Osteoblast (primary cell): ENCODE measurements at places on chromosomes 12 and 14. TPM values are rescaled to one million over a fixed set of nuclear protein-coding genes. Genes with fewer than 3 reads are reported as not detected.
A peak's percentile ranks its signal among the peaks of the same experiment; 100 is the strongest.

LIN52 gene
- total RNA-seq: 6.9 and 7.4 TPM in 2 replicates

TTLL5 gene
- 28.3 and 30.4 TPM in 2 replicates for total RNA-seq

SLCO1B1 gene
- not detected in 2 replicates for total RNA-seq

PLEKHG7 gene
- total RNA-seq: not detected in 2 replicates

OAS3 gene
- 1.8 and 6.9 TPM in 2 replicates for total RNA-seq

VRTN gene
- total RNA-seq: not detected in 2 replicates

SIX6 gene
- under 0.01 TPM in 1 of 2 replicates, not detected in the other for total RNA-seq

FZD10 gene
- not detected in 2 replicates for total RNA-seq

GRCh38 chr14:93040982-93041381, 74.7 kb downstream of the ITPK1 start:
- peak; percentile 26 for DNase-seq
- H3K27me3 ChIP-seq: no peaks in the 10 kb centered on the region
- no peak overlapping the region for H3K27ac ChIP-seq
- H3K36me3 ChIP-seq: no peaks in the 10 kb centered on the region

GRCh38 chr14:23578560-23579310, at the start of gene JPH4:
TSS of gene JPH4 (minus strand) at chr14:23578790. CDS start at chr14:23577453, 1,337 bp downstream.
- no peak within 1 kb of the TSS for H3K4me3 ChIP-seq
- no peaks in the 10 kb centered on the region for H3K36me3 ChIP-seq
- no peaks in the 10 kb centered on the region for H3K4me1 ChIP-seq
- no peak within 1 kb of the TSS for H3K27ac ChIP-seq

DNA sequence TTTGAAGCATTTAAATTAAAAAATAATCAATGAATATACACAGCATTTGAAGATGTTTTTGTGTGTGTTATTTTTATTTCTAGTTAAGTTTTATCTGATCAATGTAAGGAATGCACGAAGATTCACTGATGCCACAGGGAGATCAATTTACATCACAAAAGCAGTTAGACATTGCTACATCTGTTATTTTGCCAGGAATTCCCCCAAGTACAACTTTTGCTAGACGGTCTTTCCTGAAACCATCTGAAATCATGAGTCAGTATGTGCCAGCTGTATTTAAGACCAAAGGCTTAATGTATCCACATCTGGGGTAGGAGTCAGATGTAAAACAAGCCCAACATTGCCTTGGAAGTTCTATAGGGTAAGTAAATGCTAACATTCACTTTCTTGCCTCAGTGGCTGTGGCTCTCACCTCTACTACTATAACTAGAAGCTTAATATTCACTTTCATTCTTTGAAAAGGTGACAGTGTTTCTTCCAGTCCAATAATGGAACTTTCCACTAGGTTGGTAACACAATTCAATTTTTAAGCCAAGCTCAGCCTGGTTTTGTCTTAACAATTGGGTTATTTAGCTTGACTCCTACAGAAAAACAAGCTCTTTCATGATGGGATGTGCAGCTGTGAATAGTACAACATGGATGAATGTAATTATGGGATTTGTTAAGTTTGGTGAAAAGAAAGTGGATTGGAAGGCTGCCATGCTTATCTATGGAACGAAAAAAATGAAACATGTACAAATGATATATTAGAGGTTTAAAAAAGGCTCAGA, 385.4 kb upstream of the TMEM132C start:
- no peaks in the 10 kb centered on the region for H3K36me3 ChIP-seq
- no peak overlapping the region for H3K27ac ChIP-seq
- no peak overlapping the region for H3K4me3 ChIP-seq
- no peak for DNase-seq
- H3K4me1 ChIP-seq: no peaks in the 10 kb centered on the region

DNA sequence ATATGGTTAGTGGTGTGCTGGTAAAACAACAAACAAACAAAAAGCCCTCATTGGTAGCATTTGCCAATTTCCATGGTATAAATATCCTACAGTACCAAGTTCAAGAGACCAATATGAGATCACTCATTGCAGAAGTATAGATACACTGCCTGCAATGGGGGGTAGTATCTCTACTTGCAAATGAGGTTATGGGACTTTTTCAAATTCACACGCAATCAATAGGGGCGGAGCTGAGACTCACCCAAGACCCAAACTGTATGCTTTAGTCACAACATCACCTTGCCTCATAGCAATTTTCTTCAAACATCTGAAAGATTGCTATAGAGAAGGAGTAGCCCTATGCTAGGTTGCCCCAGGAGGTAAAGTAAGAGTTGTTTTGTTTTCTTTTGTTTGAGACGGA, 93.7 kb downstream of the VCPKMT start:
- H3K36me3 ChIP-seq: no peaks in the 10 kb centered on the region
- peaks cover 30% of the 10 kb centered on the region for H3K4me1 ChIP-seq
- H3K27me3 ChIP-seq: no peaks in the 10 kb centered on the region
- no peak overlapping the region for H3K4me3 ChIP-seq
- no peak overlapping the region for H3K27ac ChIP-seq

DNA sequence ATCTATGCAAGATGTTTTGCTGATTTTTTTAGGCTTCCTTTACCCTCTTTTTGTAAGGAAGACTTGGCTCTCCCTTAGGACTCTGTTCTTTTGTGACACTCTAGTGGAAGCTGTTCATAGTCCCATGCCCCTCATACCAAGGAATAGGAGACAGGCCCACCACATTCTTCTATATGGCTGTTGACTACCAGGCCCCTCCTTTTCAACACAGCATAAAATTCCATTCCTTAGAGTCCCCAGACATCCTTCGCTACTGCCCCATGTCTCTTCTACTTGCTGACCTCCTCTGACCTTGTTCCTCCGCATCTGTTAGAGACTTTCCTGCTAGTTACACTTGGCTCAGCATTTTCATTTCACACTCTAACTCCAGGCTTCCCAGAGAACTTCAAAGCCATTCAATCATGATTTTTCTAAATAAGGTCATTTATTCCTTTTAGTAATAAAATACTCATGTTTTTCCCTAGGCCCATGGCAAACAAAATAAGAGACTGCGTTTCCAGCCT, 9.7 kb downstream of the PIK3C2G start:
- no peak overlapping the region for H3K27ac ChIP-seq
- no peaks in the 10 kb centered on the region for H3K4me1 ChIP-seq
- no peak overlapping the region for H3K4me3 ChIP-seq
- H3K36me3 ChIP-seq: no peaks in the 10 kb centered on the region

DNA sequence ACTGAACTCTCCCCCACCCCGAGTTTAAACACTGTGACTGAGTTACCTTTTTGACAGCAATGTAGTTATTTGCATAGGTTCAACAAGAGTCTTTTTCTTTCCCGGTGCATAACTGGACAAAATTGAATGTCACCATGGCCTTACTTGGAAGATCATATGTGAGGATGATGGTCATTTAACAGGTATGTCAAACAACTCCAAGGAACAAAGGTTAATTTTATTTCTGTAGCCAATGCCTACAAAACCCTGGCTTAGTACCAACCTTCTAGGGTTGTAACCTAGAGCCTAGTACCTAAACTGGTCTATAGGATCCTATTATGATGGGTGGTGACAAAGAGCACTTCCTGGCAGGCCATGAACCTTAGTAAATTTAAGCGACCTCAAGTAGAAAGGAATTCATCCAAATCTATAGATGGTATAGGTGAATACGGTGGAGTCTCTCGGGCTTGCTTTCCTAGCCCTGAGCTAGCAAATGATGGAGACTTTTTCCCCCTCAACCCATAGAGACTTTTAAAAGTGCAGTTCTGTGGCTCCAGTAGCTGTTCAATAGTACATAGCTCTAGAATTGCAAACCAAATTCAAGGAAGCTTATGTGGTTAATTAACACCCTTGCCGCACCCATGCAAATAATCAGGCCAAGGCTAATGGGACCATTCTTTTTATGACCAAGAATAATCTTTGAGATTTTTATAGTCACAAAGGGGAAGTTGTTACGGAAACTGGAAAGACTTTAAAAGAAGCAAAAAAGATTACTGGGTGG, 89.0 kb downstream of the SLC38A1 start:
- H3K27me3 ChIP-seq: peaks cover 12% of the 10 kb centered on the region
- no peaks in the 10 kb centered on the region for H3K36me3 ChIP-seq
- H3K4me1 ChIP-seq: no peaks in the 10 kb centered on the region
- H3K27ac ChIP-seq: no peak overlapping the region
- DNase-seq: no peak
- H3K4me3 ChIP-seq: no peak overlapping the region

- no peaks in the 10 kb centered on the region for H3K27me3 ChIP-seq
- no peak overlapping the region for H3K27ac ChIP-seq
- peaks cover 44% of the 10 kb centered on the region for H3K4me1 ChIP-seq
- DNase-seq: no peak
These were observed 26.2 kb upstream of the PLEKHG6 start for GRCh38 chr12:6284273-6284672.

GRCh38 chr12:97995559-97995958, 519.8 kb upstream of the TMPO start:
- no peaks in the 10 kb centered on the region for H3K36me3 ChIP-seq
- H3K4me3 ChIP-seq: no peak overlapping the region
- H3K4me1 ChIP-seq: no peaks in the 10 kb centered on the region
- no peak for DNase-seq
- no peaks in the 10 kb centered on the region for H3K27me3 ChIP-seq

GRCh38 chr12:31729705-31730104, 884 bp upstream of the AMN1 start:
- peaks cover 41% of the 10 kb centered on the region for H3K4me1 ChIP-seq
- DNase-seq: no peak
- H3K4me3 ChIP-seq: peak overlapping the region; percentile 85
- H3K27me3 ChIP-seq: no peaks in the 10 kb centered on the region
- H3K36me3 ChIP-seq: no peaks in the 10 kb centered on the region

- H3K4me1 ChIP-seq: no peaks in the 10 kb centered on the region
- H3K4me3 ChIP-seq: no peak overlapping the region
- H3K27me3 ChIP-seq: no peaks in the 10 kb centered on the region
- no peaks in the 10 kb centered on the region for H3K36me3 ChIP-seq
These were observed 322.4 kb downstream of the PDZRN4 start for GRCh38 chr12:41510470-41510869.

GRCh38 chr14:104039214-104039613, 46.3 kb upstream of the ASPG start:
- no peaks in the 10 kb centered on the region for H3K4me1 ChIP-seq
- H3K36me3 ChIP-seq: no peaks in the 10 kb centered on the region
- H3K27me3 ChIP-seq: no peaks in the 10 kb centered on the region
- no peak overlapping the region for H3K27ac ChIP-seq
- H3K4me3 ChIP-seq: no peak overlapping the region

GRCh38 chr14:32019276-32019675, 57.8 kb upstream of the ARHGAP5 start:
- H3K36me3 ChIP-seq: no peaks in the 10 kb centered on the region
- peaks cover 6% of the 10 kb centered on the region for H3K27me3 ChIP-seq
- H3K4me1 ChIP-seq: no peaks in the 10 kb centered on the region
- H3K4me3 ChIP-seq: no peak overlapping the region
- no peak for DNase-seq

DNA sequence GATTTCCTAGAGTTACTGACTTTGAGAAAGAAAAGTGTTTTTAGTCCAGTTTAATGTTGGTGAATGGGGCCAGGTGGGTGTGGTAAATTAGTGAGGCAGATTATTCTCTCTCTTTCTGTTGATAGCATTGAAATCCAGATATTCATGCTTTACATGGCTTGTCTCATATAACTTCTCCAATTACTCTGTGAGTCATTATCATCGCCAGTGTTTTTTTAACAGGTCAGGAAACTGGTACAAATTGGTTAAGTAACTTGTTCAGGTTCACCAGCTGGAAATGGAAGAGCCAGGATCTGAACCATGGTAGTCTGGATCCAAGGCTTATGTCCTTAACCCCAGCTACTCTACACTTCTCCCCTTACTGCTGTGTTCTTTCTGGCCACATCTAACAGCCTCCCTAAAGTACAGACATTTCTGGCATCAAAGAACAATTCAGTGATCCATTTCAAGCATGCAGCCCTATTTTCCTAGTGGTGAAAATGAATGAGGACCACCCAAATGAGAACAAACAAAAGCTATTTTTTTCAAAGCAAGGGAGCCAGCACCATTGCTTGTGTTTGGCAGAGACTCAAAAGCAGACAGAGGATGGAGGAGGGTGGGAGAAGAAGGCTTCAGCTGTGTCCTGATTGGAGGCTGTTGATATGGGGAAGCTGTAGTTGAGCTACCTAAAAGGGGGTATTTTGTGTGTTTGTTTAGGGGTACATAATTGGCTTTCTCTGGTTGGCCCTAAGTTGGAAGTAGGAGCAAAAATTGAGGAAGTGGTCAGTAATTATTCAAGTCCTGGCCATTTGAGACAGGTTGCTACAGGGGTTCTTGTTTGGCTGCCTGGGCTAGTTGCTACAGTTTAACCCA, 1.7 kb downstream of the IRAK3 start:
- H3K27me3 ChIP-seq: no peaks in the 10 kb centered on the region
- H3K4me1 ChIP-seq: no peaks in the 10 kb centered on the region
- no peaks in the 10 kb centered on the region for H3K36me3 ChIP-seq
- no peak overlapping the region for H3K4me3 ChIP-seq

- no peaks in the 10 kb centered on the region for H3K4me1 ChIP-seq
- no peak for DNase-seq
- H3K36me3 ChIP-seq: no peaks in the 10 kb centered on the region
- H3K27ac ChIP-seq: no peak overlapping the region
- H3K4me3 ChIP-seq: no peak overlapping the region
- H3K27me3 ChIP-seq: no peaks in the 10 kb centered on the region
These were observed 477.0 kb downstream of the SOX5 start for GRCh38 chr12:23472329-23472971.

DNA sequence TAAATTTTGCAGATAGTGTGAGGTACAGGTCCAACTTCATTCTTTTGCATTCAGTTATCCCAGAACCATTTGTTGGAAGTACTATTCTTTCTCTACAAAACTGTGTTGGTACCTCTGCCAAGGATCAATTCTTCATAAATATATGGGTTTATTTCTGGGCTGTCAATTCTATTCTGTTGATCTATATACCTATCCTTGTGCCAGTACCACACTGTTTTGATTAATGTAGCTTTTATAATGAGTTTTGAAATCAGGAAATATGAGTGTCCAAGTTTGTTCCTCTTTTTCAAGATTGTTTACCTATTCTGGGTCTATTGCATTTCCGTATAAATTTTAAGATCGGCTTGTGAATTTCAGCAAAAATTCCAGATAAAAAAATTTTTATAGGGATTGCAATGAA, 48.1 kb downstream of the RERG start:
- H3K27ac ChIP-seq: no peak overlapping the region
- no peaks in the 10 kb centered on the region for H3K4me1 ChIP-seq
- no peak overlapping the region for H3K4me3 ChIP-seq
- H3K27me3 ChIP-seq: no peaks in the 10 kb centered on the region
- DNase-seq: no peak

GRCh38 chr14:27605282-27605681, 1007.4 kb upstream of the NOVA1 start:
- no peak for DNase-seq
- H3K27me3 ChIP-seq: no peaks in the 10 kb centered on the region
- no peak overlapping the region for H3K4me3 ChIP-seq
- H3K27ac ChIP-seq: no peak overlapping the region
- no peaks in the 10 kb centered on the region for H3K36me3 ChIP-seq

- H3K27me3 ChIP-seq: no peaks in the 10 kb centered on the region
- H3K4me1 ChIP-seq: peaks cover 7% of the 10 kb centered on the region
- H3K36me3 ChIP-seq: peaks cover 30% of the 10 kb centered on the region
- no peak overlapping the region for H3K4me3 ChIP-seq
- peak overlapping the region; percentile 43 for H3K27ac ChIP-seq
These were observed 13.6 kb downstream of the SNRNP35 start for GRCh38 chr12:123471374-123472068.

GRCh38 chr12:26563552-26563951, 269.4 kb downstream of the ITPR2 start:
- H3K27me3 ChIP-seq: no peaks in the 10 kb centered on the region
- DNase-seq: no peak
